ENCODE measurements at places on chromosomes 5 and 9. TPM values are rescaled to one million over a fixed set of nuclear protein-coding genes. Genes with fewer than 3 reads are reported as not detected.

GRCh38 chr9:34519321-34520020, 3.3 kb downstream of the ENHO start:
- H3K27ac ChIP-seq: no peak overlapping the region
- peaks cover 8% of the 10 kb centered on the region for H3K4me1 ChIP-seq
- no peaks in the 10 kb centered on the region for H3K27me3 ChIP-seq
- no peak overlapping the region for H3K4me3 ChIP-seq

- no peak overlapping the region for H3K27ac ChIP-seq
- H3K4me3 ChIP-seq: no peak overlapping the region
- no peaks in the 10 kb centered on the region for H3K4me1 ChIP-seq
- H3K27me3 ChIP-seq: no peaks in the 10 kb centered on the region
- DNase-seq: no peak
Observed at GRCh38 chr5:167777746-167778145, 513.7 kb upstream of the WWC1 start.

DNA sequence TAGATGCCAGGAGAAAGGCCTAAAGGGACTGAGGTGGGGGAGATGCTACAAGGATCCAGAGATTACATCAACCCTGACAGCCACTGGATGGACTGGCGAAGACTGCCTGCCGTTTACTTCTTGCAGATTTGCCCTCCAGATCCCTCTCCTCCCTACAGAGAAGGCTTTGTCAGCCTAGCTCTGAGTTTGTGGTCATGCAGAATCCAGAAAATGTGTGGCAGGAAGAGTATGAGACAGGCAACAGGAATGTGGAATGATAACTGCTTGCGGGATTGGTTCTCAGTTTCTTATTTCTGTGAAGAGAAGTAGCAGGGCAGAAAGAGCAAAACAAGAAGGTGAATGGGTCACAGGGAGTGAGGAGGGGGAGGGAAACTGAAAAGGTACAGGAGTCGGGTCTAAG, 129.6 kb downstream of the TLE1 start:
- H3K4me1 ChIP-seq: peaks cover 16% of the 10 kb centered on the region
- DNase-seq: no peak
- no peak overlapping the region for H3K4me3 ChIP-seq
- H3K36me3 ChIP-seq: no peaks in the 10 kb centered on the region
- H3K27ac ChIP-seq: no peak overlapping the region

Gene SUSD3
- total RNA-seq: 4.0 TPM

Gene TEX48
- not detected for total RNA-seq

Gene DCAF12
- 38.2 TPM for total RNA-seq
